ENCODE measurements at places on chromosomes 7 and 10.

GRCh38 chr10:100890673-100891317 is 22.0 kb upstream of the SLF2 start:
- DNase-seq, result no peak

DNA sequence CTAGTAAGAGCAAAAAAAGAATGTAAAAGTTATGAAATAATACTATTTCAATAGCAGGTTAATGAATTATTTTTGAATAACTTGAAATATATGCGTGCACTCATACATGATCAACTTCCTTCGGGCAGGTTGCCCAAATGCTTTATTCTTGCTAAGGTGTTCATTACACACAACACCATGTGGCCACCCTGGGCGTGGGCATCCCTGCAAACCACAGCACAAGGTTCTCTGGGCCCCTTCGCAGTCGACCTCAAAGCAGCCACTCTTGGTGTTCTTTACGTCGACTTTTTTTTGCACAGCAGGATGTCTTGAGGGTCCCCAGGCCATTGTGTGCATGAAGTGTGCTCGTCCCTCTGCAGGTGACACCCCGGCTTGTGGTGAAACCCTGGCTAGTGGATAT is 300.7 kb upstream of the PITRM1 start:
- DNase-seq, result no peak

GRCh38 chr7:148909568-148909967 is 25.5 kb upstream of the EZH2 start:
- DNase-seq, result no peak

DNA sequence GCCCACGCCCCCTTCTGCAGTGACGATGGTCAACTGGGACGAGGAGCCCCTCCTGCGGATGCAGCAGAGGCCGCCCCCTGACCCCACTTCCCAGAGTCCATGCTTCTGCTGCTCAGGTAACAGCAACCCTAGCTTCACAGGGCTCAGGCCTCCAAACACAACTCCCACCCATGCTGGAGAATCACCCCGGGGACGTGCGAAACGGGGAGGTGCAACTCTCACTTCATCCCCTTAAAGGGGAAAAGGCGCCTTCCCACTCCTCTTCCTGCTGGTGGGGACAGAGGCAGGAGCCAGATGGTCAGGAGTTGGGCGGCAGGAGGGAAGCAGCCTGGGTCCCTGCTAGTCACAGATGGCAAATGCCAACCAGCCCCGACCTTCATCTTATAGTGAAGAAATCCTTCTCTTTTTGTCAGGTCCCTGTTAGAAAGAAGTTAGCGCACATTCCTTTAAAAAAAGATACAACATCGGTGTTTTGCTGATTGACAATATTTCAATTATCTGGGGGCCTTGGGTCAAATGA is 155.4 kb downstream of the DIP2C start:
- no peak for DNase-seq

- DNase-seq, result no peak
These were observed 354.8 kb downstream of the CXCL12 start for GRCh38 chr10:44030132-44030531.

DNA sequence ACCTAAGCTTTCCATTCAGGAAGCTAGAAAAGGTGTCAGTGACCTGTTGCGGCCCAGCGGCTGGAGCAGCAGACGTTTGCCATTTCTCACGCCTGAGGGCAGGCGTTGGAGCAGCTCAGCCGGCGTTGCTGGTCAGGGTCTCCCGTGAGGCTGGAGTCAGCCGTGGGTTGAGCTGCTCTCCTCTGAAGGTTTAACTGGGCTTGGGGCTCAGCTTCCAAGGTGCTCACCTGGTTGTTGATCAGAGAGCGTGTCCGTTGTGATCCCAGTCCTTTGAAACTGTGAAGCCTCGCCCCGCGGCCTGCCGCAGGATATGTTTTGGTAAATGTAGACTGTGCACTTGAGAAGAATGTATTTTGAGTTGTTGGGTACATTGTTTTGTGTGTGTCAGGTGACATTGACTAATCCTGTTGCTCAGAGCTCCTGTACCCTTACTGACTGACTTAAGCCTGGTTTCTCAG is 20.6 kb upstream of the PWWP2B start:
- no peak for DNase-seq

- DNase-seq, result no peak
These were observed 303.7 kb downstream of the WDR11 start for GRCh38 chr10:121154846-121155245.

DNA sequence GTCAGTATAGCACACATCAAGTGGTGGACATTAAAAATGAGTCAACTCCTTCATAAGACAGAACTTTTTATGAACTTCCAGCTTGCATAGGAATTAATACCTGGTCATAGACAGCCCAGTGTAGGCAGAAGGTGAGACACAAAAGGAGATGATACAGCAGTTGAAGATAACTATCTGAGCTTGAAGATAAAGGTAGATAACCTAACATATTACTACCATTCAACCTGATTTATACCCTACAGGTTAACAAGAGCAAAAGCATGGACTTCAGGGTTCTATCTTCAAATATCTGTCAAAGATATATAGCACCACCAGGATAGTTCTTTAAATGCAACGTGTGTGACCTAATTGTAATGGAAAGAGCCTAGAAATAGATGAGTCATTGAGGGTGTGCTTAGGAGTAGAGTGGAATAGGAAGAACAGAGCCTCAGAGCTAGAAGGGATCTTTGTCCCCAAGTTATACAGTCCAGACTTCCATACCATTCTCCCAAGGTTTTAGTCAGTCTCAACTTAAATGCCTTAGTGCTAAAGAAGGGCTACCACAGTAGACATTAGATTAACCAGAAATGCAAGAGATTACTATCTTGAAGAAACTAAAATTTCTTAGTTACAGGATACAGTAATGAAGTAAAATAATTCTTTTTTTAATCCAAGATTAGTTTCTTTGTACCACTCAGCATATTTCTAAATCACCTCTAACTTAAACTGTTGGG is 9.2 kb downstream of the ZNF800 start:
- no peak for DNase-seq

DNA sequence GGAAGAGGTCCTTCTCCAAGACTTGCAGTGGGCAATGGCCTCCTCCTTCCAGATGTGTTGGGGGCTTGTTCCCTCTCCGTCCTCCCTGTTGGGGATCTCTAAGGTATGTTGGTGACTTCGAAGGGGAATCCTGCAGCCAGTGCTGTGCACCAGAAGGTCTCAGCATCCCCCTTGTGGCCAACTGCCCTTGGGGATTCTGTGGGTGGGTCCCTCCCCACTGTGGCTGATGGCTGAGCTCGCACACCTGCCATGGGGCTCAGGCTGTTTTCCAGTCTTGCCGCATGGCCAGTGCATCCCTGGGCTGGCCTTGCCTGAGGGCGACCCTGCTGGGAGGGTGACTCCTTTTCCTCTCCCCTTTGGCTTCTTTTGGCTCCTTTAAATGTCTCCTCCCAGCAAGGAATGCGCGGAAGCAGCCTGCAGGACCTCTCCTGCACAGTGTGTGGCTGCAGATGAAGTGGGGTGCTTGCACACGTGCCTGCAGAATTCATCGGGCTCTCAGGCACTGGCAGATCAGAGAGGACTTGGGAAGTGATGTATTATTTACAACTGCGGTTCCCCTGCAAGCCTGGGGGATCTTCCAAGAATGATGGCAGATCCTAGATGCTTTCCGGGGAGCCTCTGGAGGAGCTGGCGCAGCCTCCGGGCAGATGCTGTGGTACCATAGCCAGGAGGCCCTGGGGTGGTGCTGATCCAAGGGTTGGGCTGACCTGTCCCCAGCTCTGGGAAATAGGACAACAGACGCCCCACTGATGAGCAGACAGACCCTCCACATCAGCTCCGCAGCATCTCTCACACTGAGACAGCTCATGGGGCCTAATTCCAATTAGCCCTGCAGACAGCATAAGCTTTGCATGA is 410.0 kb downstream of the TCERG1L start:
- DNase-seq, result no peak

GRCh38 chr7:87253589-87254087 is 34.1 kb upstream of the TMEM243 start:
- no peak for DNase-seq

GRCh38 chr7:99499721-99500636 is at the start of gene ZNF394:
ZNF394 (minus strand) TSS chr7:99500281; CDS start chr7:99500093, 188 bp downstream.
- DNase-seq, result peak; percentile 91

GRCh38 chr10:127532659-127533058 is 16.4 kb upstream of the NPS start:
- no peak for DNase-seq

GRCh38 chr10:105514106-105514505 is 873.0 kb downstream of the SORCS3 start:
- DNase-seq, result no peak

DNA sequence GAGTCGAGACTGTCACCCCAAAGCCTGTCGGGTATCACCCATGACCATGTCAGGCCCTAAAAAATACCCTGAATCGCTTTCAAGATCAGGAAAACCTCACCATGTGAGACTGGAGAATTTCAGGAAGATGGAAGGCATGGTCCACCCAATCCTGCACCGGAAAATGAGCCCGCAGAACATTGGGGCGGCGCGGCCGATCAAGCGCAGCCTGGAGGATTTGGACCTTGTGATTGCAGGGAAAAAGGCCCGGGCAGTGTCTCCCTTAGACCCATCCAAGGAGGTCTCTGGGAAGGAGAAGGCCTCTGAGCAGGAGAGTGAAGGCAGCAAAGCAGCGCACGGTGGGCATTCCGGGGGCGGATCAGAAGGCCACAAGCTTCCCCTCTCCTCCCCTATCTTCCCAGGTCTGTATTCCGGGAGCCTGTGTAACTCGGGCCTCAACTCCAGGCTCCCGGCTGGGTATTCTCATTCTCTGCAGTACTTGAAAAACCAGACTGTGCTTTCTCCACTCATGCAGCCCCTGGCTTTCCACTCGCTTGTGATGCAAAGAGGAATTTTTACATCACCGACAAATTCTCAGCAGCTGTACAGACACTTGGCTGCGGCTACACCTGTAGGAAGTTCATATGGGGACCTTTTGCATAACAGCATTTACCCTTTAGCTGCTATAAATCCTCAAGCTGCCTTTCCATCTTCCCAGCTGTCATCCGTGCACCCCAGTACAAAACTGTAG is 176.2 kb downstream of the RTKN2 start:
- DNase-seq, result no peak

DNA sequence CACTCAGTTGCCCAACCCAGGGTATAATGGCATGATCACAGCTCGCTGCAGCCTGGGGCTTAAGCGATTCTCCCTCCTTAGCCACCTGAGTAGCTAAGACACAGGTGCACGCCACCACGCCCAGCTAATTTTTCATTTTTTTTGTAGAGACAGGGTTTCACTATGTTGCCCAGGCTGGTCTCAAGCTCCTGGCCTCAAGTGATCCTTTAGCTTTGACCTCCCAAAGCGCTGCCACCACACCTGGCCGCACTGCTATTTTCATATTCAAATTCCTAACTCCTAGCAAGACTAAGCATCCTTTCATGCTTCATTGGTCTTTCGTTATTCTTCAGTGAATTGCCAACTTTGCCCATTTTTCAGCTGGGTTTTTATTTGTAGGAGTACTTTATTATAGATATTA is 30.4 kb upstream of the DAGLB start:
- DNase-seq, result no peak

GRCh38 chr7:94417901-94418300 is 23.2 kb downstream of the COL1A2 start:
- no peak for DNase-seq

GRCh38 chr10:119029613-119030420 is at the start of gene NANOS1:
NANOS1 (plus strand) TSS chr10:119029714; CDS start chr10:119029802, 88 bp downstream.
- DNase-seq, result peak; percentile 29

- no peak for DNase-seq
These were observed 4.9 kb downstream of the PRTFDC1 start for GRCh38 chr10:24947304-24948097.

DNA sequence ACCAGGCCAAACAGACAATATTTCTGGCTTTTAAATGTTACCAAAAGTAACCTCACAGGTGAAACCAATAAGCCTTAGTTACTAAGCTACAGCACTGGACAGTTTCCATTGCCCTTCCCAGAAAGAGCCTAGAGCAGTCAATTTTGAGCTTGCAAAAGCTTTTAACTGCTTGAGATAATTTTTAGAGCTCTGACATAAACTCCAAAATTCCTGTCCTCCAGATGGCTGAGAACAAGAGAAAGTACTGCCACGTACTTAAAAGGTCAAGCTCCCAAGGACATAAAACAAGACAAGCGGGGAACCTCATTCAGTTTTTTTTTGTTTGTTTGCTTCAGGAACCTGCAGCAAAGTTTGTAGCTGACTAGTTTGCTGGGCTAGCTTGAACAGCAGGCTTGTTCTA is 54.1 kb downstream of the BBS9 start:
- DNase-seq, result no peak

DNA sequence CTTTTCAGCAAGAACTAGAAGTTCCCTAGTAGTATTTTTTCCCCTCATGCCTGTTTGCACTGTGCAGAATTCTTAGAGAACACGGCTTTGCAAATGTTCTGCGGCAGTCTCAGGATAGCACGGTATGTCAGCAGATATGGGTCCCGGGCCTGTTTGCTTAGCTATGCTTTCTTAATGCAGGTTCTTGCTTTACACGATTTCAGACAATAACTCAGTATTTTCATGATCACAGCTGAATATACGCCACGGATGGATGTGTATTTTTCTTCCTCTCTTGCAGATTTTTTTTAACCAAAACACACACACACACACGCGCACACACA is 137.3 kb downstream of the HECW1 start:
- no peak for DNase-seq

DNA sequence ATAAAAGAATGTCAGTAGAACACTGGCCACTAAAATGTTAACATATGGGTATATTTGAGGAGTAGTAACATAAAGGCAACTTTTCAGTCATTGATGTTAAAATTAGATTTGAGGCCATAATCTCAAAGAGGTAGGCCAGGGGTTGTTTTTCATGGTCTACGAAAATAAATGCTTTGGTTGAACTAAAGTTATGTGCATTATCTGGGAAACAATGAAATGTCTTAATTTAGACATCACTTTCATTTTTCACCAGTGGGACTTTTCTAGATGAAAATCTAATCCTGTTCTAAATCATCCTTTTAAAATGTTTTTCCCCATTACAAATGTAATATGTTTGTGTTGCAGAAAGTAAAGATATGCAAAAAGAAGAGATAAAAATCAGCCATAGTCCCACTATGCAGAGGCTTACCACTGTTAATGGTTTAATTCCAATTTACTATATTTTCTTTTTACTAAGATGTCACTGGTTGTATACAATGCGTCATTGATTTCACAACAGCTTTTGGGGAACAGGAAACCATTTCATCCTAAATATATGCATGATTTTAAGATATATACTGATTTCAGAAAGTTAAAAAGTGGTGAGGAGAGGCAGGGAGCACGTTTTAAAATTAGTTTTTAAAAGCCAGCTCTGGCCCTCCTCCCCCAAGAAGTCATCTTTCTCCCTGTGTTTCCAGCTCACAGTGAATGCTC is 64.3 kb downstream of the ARID5B start:
- DNase-seq, result no peak

GRCh38 chr10:103977204-103977603 is 10.3 kb downstream of the SLK start:
- DNase-seq, result no peak

Measured in activated naive CD4-positive, alpha-beta T cell treated with anti-CD3 and anti-CD28 coated beads, Interleukin-2, amount 50 U/mL, for 16 hours (primary cell).